ENCODE measurements at places on chromosomes 16 and 17.
A peak's percentile ranks its signal among the peaks of the same experiment; 100 is the strongest.

GRCh38 chr16:29994600-29995323 lies 655 bp downstream of the HIRIP3 start:
- peak; percentile 74 for DNase-seq

DNA sequence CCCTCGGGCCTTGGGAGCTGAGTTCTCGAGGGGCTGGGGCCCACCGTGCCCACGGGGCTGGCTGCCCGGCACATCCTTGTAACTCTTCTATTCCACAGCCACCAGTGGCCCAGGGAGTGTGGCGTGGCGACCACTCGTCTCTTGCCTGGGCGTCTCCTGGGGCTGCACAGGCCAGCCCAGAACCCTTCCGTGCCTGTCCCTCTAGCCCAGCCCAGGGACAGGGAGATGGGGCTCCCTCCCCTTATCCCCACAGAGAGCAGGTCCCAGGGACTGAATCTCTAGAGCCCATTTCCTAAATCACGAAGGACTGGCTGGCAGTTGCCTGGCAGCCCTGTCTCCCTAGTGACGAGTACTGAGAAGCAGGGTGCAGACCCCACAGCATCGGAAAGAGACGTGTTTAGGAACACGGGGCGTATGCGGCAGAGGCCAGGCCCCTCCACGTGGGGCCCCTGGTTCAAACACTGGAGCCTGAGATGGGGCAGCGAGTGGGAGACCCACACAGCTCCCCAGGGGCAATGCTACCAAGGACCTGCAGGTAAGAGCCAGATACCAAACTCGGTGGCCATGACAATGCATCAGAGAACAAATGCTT lies 51.0 kb downstream of the TIMM22 start:
- no peak for DNase-seq

- no peak for DNase-seq
Measured at GRCh38 chr17:3025421-3026124, 37.8 kb downstream of the OR1D5 start.

GRCh38 chr17:51147650-51148049 lies 5.7 kb upstream of the NME1 start:
- no peak for DNase-seq

GRCh38 chr16:82152641-82153112 lies 17.3 kb downstream of the MPHOSPH6 start:
- DNase-seq: no peak

DNA sequence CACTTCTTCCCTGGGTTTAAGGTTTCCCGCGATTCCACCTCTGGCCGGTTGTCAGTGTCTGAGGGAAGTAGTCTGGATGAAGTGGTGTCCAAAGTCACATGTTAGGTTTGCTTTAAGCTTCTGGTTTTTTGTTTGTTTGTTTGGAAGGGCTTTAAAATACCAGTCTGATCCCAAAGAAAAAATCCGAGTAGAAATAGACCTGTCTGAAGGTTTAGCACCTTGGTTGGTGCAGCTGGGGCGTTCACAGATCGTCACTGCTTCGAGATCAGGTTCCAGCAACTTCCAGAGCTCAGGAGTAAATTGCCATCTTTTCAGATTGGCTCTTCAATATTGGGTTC lies 567 bp downstream of the TMEM97 start:
- no peak for DNase-seq

DNA sequence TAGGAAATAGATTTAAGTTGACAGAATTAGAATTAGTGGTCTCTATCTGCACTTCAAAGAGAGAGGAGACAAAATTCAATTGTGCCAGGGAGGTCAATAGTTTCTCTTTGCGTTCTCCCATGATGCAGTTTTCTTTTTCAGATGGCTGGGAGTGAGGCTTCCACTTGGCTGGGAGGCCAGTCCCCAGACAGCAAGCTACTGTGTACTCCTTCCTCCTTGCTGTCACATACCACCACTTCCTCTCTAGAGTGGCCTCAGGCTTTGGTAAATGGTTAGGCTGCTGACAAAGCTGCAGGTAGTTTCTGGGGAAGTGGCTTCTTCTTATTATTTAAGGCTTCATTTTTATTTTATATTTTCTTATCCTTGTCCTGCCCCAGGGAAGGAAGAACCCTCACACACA lies 106.2 kb upstream of the HS3ST4 start:
- no peak for DNase-seq

DNA sequence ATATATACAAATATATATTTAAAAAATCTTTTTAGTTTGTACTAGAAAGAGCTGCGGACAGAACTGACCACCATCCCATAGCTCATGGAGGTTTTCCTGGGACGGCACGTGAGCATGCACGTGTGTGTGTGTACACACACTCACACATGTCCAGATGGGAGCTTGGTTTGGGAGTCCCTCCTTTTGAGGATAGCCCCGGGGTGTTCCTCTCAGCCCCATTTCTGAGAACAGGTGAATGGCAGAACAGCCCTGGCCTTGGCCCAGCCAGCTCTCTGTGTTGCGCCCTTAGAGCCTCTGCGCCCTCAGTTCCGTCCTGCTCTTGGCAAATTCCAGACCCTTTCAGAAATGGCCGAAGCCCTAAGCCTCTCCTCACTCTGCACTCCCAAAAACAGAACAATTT lies 70.1 kb downstream of the AMFR start:
- no peak for DNase-seq

DNA sequence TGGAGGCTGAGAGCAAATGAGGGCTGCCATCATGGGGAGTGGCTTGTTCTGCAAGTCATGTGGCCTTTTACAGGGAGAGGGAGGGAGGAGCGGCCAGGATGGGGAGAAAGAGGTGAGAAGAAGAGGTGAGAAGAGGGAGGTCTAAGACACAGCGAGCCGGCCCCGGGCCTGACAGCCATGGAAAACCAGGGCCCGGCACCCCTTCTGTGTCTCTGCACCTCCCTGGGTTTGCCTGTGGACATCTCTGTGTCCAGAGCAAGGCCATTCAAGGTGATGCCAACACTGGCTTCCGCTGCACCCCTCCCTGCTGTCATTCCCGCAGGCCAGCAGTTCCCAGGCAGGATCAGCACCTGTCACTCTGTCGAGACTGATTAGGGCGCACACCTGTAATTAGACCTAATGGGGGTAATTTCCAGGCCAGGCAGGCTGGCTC lies 75.6 kb downstream of the MGAT5B start:
- DNase-seq: no peak

DNA sequence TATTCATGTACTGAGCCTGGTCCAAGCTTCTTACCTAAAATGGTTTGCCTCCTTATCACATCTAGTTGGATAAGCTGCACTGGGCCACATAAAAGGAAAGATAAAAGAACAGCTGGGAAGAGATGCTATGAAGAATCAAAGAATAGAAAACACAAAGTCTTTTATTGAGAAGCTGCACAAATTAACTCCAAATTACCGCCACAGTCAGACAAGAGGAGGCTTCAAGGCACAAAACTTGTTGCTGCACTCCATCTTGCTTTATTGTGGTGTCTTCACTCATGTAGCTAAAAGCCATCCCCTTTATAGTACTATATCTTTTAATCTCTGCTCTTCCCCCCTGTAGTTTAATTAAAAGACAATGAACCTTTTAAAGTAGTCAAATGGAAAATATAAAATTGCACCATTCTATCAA lies 330.6 kb upstream of the PMFBP1 start:
- DNase-seq: no peak

DNA sequence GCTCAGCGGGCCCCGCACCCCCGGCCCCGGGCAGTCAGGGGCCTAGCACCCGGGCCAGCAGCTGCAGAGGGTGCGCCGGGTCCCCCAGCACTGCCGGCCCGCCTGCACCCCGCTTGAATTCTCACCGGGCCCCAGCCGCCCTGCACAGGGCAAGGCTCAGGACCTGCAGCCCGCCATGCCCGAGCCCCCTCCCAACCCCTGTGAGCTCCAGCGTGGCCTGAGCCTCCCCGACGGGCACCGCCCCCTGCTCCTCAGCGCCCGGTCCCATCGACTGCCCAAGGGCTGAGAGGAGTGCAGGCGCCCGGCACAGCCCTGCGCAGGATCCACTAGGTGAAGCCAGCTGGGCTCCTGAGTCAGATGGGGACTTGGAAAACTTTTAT lies 1.7 kb upstream of the BRCA1 start:
- DNase-seq: no peak

DNA sequence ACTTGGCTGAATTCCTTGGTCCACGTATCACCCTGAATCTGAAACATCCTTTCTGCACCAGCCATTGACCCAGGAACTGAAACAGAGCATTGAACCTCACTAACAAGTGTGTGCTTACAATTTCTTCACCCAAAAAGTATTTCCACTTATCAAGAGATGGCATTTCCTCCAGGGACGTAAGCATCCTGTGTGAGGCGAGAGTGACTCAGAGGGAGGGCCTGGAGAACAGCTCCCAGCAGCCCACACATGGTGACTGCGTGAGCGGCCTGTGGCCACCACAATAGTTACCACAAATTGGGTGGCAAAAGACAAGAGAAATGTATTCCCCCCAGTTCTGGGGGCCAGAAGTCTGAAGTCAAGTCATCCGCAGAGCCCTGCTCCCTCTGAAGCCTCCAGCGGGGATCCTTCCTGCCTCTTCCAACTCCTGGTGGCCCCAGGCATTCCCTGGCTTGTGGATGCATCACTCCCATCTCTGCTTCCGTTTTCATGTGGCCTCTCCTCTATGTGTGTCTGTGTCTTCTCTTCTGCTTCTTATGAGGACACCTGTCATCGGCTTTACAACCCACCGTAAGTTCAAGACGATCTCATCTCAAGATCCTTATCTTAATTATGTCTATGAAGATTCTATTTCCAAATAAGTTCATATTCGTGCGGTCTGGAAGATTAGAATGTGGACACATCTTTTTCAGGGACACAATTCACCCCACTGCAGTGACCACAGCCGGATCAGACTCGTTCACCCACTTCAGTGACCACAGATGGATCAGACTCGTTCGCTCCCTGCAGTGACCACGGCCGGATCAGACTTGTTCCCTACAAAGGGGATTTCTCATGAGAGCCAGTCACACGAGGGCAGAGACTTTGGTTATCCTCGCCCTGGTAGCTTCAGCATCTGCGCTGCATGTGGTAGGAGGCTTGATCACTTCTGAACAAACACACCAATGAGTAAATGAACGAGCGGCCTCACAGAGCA lies 122.6 kb upstream of the FOXF1 start:
- DNase-seq: no peak

GRCh38 chr17:45841186-45841585 lies 3.5 kb upstream of the SPPL2C start:
- no peak for DNase-seq

DNA sequence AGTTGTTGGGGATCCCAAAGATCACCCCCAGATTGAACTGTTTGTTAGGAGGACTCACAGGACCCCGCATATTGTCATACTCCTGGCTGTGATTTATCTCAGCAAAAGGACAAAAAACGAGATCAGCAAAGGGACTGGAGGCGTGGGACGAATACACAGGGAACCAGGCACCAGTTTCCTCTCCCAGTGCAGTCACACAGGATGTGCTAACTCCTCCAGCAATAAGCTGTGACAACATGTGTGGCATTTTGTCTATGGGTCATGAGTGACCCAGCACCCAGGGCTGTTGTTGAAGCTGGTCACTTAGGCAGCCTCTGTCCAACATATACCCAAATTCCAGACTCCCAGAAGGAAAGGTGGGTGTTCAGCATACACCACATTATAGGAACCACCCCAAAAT lies 60.9 kb downstream of the CPPED1 start:
- DNase-seq: no peak

DNA sequence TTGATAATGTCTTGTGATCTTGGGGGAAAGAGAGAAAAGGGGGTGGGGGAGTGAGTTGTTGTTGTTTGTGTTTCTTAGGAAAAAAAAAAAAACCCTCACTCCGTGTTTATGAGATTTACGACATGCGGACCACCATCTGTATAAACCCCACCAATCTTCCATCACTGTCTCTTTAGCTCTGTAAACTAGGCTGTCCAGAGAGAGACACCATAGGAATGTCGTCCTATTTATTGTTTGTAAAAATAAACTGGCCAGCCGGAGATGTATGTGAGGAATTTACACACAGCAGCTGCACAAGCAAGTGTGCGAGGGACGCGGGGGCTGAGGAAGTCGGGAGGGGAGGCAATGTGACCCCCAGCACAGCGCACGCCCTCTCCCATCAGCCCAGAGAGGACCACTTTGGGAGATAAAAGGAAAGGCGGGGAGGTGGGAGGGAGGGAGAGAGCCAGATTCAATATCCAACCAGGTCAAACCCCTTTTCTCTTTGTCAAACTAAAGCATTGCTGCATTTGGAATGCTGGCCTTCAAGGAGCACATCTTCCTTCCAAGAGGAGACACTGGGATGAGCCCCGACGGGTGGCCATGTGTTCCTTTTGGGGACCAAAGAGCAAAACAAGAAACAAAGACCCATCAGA lies 136.2 kb upstream of the SALL1 start:
- no peak for DNase-seq
